ENCODE measurements at places on chromosomes 7 and 10. TPM values are rescaled to one million over a fixed set of nuclear protein-coding genes. Genes with fewer than 3 reads are reported as not detected.

- H3K36me3 ChIP-seq = no peaks in the 10 kb centered on the region
- no peak overlapping the region for H3K4me3 ChIP-seq
- H3K27ac ChIP-seq = no peak overlapping the region
- H3K27me3 ChIP-seq = peaks cover 57% of the 10 kb centered on the region
These were observed 8.3 kb downstream of the EBF3 start for GRCh38 chr10:129955601-129956285.

DNA sequence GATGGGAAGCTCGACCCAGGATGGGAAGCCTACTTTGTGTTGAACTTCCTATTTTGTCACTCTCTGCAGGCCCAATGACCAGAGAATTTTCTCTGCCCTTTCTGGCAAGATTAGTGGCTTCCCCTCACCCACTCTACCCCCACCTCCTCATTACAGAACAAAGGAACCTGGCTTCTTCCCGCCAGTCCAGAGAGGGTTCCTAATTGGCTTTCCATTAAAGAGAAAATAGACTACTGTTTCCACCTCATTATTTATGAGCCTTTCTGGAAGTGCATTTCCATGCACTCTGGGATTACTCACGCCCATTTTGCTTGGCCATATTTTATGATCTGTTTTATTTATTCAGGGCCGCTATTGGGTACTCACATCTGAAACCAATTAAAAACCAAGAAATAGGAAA lies 94.9 kb upstream of the TCF7L2 start:
- DNase-seq = no peak
- H3K36me3 ChIP-seq = no peaks in the 10 kb centered on the region
- H3K4me3 ChIP-seq = no peak overlapping the region

Gene BMI1
- total RNA-seq = 70.2 TPM

Gene EN2
- not detected for total RNA-seq

Gene MEOX2
- not detected for total RNA-seq
